ENCODE measurements at places on chromosomes 1 and 21.

DNA sequence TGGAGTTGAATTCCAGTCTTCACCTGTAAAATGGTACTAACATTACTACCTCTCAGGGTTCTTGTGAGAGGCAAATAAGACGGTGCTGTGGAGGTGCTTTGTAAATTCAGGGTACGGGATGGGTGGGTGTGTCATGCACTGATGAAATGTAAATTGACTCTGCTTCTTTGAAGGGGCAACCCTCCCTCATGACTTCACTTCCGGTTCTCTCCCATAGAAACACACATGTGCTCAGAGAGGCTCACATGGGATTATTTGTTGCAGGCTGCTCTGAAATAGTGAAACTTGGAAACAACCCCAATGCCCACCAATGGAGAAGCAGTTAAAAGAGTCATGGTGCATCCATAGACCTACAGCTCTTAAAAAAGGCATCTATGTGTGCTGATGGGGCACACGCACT lies 44.9 kb upstream of the SCMH1 start:
- no peak for DNase-seq

DNA sequence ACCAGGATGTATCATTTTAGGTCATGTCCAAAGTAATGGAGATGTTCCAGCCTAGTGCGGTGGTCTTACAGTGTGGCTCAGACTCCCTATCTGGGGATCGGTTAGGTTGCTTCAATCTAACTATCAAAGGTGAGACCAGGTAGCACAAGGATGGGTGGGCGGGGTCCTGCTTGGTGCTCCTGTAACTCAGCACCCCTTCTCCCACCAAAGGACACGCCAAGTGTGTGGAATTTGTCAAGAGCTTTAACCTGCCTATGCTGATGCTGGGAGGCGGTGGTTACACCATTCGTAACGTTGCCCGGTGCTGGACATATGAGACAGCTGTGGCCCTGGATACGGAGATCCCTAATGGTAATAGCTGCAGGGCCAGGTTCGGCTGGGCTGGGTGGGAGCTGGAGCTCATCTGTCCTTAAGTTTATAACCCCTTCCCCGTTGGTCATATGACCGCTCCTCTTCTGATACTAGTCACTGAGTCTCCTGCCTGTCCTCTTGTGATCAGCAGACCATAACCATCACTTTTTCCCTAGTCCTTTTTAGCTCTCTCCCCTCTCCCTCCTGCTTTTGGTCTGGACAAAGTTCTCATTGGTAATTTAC lies 5.4 kb downstream of the MARCKSL1 start:
- DNase-seq, result no peak

- DNase-seq, result peak; percentile 33
Measured at GRCh38 chr1:10170239-10170574, 40.2 kb upstream of the KIF1B start.

GRCh38 chr1:98575955-98576354 lies 85.6 kb upstream of the SNX7 start:
- DNase-seq, result no peak

DNA sequence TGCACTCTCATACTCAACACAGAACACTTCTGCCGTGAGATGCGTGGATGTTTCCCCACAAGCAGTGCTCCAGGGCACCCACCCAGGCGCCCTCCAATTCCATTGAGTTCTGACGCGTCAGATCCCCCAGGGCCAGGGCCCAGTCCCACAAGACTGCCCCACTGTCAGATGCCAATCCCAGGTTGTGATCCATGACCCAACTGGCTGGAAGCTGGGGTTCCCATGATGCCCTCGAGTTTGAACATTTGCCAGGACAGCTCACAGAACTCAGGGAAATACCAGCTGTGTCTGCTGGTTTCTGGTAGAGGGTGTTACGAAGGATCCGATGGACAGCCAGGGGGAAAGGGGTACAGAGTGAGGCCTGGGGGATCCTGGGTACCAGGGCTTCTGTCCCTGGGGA lies 58.4 kb downstream of the AGPAT3 start:
- DNase-seq, result no peak

DNA sequence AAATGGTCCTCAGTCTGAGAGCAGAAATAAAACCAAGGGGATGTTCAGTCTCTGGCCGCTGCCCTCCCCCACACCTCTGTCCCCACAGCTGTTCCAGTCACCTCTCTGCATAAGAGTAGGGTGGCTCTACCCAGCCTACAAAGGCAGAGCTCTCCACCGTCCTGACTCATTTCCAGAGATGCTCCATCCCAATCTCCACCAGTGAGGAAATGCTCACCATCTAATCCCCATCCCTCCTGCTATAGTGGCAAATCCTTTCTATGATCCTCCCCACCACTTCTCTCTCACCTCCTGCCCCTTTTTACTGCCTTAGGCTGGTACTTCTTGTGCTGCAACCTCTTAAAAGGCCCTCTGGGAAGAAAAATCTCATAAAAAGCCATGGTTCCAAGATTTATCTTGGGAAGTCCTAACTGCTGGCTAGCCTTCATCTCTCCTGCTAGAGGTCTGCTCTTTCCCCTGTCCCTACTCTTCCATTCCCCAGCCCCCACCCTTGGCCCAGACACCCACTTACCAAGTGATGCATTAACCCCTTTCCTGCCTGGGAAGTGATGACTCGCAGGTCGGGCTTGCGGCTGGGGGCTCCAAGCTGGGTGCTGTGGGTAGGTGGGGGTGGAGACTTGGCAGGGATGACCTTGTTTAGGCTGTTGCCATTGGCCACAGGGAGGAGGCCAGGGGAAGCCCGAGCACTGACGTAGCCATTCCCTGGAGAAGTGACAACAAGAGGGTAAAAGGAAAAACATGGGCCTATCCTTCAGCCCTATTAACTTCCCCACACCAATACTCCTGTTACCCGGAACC lies 23.9 kb downstream of the MEF2D start:
- no peak for DNase-seq

Measured in stimulated activated CD4-positive, alpha-beta T cell treated with anti-CD3 and anti-CD28 coated beads, Interleukin-4, amount 100 ng/mL, for 24 hours (primary cell).